Myocyte (in vitro differentiated cells): ENCODE measurements at places on chromosomes 11 and 22. TPM values are rescaled to one million over a fixed set of nuclear protein-coding genes. Genes with fewer than 3 reads are reported as not detected.

SCARF2 gene
- total RNA-seq: 4.8 and 7.9 TPM in 2 replicates

MMP3 gene
- 0.31 TPM in 1 of 2 replicates, not detected in the other for total RNA-seq

MMP27 gene
- total RNA-seq: not detected in 2 replicates

GRCh38 chr11:112656772-112657428 is 304.3 kb upstream of the NCAM1 start:
- peak; percentile 99 for DNase-seq

GRCh38 chr11:71286701-71287643 is 34.6 kb upstream of the SHANK2 start:
- DNase-seq: peak; percentile 99

- DNase-seq: peak; percentile 48
Measured at GRCh38 chr11:65225279-65226102, 36.3 kb upstream of the POLA2 start.

DNA sequence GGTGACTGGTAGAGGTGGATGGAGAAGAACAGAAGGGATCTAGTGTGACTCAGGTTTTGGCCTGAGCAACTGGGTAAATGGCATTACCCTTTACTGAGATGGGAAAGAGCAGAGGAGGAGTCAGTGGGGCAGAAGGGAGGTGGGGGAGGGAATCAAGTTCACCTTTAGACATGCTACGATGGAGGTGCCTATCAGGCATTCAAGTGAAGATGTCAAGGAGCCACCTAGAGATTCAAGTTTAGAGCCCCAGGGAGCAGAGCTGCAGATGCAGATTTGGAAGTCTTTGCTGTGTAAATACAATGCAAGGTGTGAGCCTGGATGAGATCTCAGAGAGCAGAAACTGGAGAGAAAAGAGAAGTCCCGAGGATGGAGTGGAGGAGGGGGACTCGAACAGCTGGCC is 979 bp upstream of the MOGAT2 start:
- no peak for DNase-seq

- DNase-seq: no peak
Measured at GRCh38 chr22:39739338-39740027, 154.1 kb downstream of the ENTHD1 start.

GRCh38 chr11:6223854-6224253 is 10.6 kb downstream of the FHIP1B start:
- DNase-seq: no peak

GRCh38 chr22:17742527-17742902 is 31.8 kb downstream of the BID start:
- peak; percentile 78 for DNase-seq

DNA sequence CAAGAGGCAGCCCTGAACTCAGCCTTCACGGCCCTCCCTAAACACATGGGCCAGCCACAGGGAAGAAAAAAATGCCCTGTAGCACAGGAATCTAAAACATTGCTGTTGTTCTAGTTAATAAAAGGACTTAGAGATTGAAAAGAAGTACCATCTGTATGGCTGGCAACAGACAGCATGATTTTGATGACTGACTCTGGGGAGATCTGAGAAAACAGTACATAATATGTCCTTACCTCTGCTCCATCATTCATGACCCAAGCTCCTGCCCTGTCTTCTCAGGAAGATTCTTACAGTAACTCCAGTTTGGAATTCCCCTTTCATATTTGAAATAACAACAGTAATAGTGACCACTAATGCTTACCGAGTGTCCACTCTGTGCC is 244.2 kb downstream of the ETS1 start:
- no peak for DNase-seq

DNA sequence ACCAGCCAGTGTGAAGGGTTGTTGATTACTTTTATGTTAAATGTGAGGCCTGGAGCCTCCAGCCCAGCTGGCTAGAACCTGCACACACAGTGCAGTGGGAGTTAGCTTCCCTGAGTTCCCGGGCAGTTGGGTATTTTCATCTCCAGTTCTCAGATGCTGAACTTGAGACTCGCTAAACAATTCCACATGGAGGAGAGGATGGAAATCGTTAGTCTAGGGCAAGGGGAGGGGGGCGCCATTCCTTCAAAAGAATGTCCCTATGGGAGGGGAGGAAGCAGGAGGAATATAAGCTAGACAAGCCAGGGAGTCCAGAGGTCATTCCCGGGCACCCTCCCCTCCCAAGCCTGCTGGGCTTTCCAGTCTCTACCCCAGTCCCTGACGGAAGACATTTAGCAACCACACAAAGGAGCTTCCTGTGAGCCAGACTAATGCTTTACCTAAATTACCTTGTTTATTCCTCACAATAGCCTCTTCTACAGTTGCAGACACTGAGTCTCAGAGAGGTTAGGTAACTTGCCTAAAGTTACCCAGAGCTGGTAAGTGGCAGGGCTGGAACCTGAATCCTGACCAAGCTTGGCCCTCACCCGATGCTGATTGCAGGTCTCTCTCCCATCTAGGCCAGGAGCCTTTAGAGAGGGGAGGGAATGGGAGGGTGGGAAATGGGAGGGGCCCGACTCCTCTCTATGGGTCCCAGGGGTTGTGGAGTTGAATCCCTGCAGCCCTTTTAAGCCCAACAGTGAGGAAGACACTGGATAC is 1.9 kb upstream of the TSKU start:
- DNase-seq: no peak
